ENCODE measurements at places on chromosomes 12 and 14.

GRCh38 chr12:113298861-113299545, 35.9 kb downstream of the SLC8B1 start:
- DNase-seq: no peak

GRCh38 chr12:39892146-39892545, 213.7 kb downstream of the SLC2A13 start:
- no peak for DNase-seq

- no peak for DNase-seq
Measured at GRCh38 chr12:96766232-96766631, 140.8 kb upstream of the NEDD1 start.

GRCh38 chr14:41891624-41892023, 284.9 kb downstream of the LRFN5 start:
- DNase-seq: no peak

DNA sequence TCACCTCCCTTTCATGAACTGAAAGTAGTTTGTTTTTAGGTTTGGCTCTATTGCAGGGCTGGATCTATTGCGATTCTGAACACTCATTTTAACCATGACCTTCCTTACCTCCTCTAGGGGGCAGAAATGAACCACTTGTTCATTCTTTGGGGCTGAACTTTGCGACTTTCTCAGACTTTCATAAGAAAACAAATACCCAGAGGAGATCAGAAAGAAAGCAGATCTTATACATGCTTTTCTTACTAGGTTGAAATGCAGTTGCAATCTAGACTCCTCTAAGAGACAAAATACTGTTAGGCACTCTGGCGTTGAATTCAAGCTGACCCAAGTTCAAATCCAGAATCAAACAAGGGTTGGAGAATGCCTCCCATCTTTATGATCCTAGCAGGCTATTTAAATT, 32.6 kb upstream of the PLEKHG3 start:
- DNase-seq: peak; percentile 79

DNA sequence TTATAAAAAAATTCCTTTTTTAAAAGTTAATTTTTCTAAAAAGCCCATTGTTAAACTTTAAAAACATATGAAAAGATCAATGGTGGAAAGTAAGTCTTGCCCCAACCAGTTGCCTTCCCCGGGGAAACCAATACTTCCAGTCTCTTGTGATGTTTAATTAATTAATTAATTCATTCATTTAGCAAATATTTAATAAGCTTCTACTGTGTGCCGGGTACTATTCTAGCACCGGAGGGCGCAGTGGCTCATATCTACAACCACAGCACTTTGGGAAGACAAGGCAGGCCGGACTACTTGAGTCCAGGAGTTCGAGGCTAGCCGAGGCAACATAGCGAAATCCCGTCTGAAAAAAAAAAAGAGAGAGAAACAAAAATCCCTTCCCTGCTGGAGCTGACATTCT, 87.4 kb downstream of the HECTD4 start:
- DNase-seq: no peak

DNA sequence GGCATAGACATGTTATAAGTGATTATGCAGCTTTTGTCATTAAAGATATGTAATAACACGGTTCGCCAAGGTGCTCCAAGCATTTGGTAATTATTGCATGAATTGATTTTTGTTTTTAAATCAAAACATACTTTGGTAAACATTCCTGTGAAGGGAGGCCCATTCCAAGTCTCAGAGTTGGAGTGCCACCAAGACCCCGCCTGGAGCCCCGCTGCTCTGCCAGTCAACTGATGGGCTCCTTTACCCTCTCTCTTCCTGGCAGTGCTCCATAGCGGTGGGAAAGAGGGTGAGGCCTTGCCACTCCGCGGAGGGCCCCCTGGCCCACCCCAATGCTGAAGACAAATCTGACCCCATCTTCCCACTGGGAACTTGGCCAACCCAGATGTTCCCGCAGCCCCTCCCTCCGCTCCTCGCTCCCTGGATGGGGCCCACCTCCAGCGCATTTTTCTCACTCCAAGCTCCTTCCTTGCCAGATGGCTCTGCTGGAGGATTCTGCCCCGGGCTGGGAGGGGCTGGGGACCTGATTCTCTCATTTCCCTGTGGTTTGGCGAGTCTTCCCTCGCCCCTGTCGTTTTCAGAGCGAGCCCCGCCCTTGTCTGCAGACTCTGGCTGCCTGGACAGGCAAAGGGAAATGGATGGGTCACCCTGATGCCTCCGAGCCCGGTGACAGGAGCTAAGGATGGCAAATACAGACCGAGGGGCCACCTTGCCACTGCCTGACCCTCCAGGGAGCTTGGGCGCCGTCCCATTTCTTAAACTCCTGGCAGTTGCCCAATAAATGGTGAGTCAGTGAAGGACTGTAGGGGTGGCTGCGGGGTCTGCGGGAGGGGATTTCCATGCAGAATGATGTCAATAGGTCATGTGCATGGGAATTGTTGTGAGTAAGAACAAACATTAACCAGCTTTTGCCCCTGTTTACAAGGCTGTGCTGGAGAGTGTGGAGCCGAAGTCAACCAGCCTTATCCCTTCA, 9.2 kb upstream of the PAPLN start:
- peak; percentile 39 for DNase-seq

DNA sequence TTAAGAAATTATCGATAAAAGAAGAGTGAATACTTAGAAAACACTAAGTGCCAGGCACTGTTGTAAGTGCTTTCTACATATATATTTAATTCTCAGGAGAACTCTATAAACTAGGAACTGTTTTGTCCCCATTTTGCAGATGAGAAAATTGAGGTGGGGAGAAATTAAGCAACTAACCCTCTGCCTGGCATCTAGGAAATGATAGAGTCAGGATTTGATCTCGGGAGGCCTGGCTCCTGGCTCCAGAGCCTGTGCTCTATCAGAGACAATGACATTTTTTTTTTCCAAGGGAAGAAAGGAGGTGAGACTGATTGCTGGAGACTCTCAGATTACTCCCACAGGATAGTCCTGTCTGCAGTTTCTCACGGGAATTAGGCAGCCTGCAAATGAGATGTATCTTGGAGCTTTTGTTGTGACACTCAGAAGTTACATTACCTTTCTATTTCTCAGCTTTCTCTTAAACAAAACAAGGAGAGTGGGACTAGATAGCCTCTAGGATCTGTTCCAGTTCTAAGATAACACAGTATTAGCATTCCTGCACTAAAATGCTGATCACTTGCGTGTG, 1.4 kb upstream of the FAM234B start:
- no peak for DNase-seq

DNA sequence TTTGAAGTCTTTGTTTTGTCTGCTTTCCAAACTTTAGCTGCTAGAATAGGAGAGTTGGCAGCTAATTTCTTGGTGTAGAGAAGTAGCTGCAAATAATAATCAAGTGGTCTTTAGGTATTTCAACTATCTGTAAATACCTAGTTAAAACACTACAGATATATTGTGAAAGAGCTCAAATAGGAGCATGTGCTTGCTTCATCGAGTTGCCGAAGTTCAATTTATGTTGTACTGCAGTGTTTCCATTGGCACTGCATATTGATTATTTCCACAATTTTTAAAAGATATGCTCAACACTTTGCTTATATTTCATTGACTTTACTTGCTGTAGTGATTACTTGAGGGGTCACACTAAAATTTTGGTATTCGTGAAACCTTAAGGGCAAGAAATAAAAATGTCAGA, 131.6 kb upstream of the BMP4 start:
- no peak for DNase-seq

- no peak for DNase-seq
Measured at GRCh38 chr14:101862177-101862576, 100.7 kb downstream of the PPP2R5C start.

- DNase-seq: no peak
Measured at GRCh38 chr12:53481939-53482586, 17.2 kb downstream of the MAP3K12 start.

GRCh38 chr14:64478634-64479250, 13.4 kb downstream of the AKAP5 start:
- no peak for DNase-seq

DNA sequence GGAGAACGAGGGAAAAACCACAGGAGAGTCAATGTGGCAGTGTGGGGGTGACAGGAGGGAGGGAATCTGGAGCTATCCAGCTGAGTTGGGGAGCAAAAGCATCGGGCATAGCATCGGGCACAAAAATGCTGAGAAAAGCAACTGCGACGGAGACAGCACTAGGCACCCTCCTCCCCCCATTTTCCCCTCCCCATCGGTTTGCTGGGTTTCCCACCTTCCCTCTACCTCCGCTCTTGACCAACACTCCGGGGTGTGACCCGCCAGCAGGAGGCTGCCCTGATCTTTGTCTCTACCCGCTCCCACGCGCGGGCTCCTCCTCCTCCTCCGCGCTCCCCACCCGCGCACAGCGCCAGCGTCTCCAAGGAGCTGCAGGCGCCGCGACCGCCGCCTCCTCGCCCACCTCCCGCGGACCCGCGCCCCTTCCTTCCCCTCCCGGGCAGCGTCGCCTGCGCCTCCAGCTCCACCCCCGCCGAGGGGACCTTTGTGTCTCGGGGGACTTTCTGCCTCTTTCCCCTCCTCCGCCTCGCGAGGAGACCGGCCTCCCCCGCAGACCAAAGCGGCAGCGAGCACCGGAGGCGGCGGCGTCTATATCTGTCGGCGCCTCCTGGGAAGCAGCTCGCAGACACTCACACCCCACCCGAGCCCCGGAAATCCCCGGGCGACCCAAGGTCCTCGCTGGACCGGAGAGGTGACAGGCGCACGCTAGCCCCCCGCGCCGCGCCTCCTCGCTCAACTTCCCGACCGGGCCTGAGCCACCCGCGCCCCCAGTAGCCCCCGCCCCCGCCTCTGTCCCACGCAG, 920 bp downstream of the CDK17 start:
- DNase-seq: peak; percentile 96

DNA sequence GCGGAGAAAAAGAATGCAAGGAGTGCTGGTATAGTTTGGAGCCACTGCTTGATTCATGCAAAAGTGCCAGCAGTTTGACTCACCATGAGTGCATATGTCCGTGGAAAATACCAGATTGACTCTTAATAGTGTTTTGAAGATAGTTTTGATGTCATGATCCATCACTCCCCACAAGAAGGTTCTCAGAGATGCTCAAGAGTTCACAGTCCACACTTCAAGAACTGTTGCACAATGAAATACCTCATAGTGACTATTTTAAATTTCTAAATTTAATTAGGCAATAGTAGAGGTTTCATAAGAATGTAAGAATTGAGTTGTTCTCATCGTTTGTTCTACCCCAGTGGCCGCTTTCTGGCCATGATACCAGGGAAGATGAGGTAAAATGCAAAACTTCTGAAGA, 286.6 kb upstream of the RGS6 start:
- DNase-seq: no peak

DNA sequence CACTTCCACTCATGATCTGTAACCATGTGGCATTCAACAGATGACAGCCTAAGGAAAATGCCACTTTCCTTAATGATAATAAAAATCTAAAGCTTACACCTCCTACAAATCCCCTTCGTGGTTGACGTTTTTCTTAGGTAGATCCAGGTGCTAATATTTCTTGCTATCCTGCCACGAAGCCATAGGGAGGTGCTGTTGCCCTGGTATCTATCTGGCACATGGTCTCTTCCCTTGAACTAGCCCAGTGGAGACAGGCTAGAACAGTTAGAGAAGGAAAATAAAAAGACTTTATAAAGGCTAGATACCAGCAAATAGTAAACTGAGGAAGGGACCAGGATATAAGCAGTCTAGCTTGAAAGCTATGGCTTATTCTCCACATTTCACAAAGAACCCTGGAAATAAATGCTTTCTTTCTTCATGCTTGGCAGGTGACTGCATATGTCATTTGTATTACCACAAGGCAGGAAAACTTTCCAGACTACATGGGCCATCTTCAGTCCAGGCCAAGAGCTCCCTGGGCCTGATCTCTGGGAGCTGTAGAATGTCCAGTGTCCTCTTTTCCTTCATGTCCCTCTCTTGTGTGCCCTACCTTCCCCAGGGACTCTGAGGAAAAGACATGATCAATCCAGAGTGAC, 15.3 kb downstream of the SPIC start:
- no peak for DNase-seq

DNA sequence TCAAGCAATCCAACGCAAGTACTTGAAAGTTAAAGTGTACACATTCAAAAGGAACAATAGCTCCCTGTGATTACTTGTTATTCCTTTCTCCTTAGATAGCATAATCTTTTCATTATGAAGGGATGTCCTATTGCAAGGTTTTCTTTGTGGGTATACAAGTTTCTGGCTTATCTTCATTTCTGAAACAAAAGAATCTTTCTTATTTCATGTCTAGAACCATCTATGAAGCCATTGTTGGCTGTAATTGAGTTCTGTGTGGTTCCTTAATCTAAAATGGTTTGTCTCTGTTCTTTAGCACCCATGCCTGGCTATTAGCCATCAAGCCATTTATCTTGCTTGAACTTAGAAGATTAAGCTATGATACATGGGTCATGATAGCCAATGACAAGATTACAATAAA, 95.0 kb downstream of the VEZT start:
- DNase-seq: no peak

All from left lung (tissue), 14 donors.